Stomach (tissue), 19 donors: ENCODE measurements at places on chromosomes 2 and 18. TPM values are rescaled to one million over a fixed set of nuclear protein-coding genes. Genes with fewer than 3 reads are reported as not detected.

- H3K36me3 ChIP-seq = no peaks in the 10 kb centered on the region
- peaks cover 13% of the 10 kb centered on the region for H3K4me1 ChIP-seq
- no peak overlapping the region for H3K4me3 ChIP-seq
- no peaks in the 10 kb centered on the region for H3K27me3 ChIP-seq
- H3K27ac ChIP-seq = no peak overlapping the region
- DNase-seq = no peak
Observed at GRCh38 chr2:177622521-177622920, 229.9 kb downstream of the AGPS start.

CCDC148 gene
- total RNA-seq = 1.3 TPM

MC2R gene
- total RNA-seq = not detected

GRCh38 chr2:168571061-168571460, 115.0 kb downstream of the CERS6 start:
- H3K27ac ChIP-seq = peak overlapping the region; percentile 72
- no peaks in the 10 kb centered on the region for H3K36me3 ChIP-seq
- H3K27me3 ChIP-seq = no peaks in the 10 kb centered on the region
- H3K4me1 ChIP-seq = peaks cover 75% of the 10 kb centered on the region
- no peak for DNase-seq
- H3K4me3 ChIP-seq = no peak overlapping the region

DNA sequence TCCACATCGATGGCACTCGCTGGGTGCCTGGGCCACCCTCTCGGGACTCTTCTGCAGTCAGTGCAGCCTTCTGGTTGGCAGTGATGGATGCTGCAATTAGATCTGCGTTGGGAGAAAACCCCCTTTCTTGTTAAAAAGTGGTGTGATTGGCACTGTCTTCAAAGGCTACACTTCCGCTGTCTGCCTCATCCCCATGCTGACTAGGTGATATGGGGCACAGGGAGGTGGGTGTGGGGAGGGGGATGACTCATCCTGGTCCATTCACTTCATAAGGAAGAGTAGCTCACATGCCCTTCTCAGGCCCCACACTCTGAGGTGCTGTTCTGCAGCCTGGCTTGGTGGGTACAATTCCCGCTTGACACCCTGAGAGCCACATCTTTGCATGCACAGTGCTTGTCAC, 77.4 kb downstream of the THNSL2 start:
- no peaks in the 10 kb centered on the region for H3K27me3 ChIP-seq
- no peak overlapping the region for H3K4me3 ChIP-seq
- DNase-seq = no peak

DNA sequence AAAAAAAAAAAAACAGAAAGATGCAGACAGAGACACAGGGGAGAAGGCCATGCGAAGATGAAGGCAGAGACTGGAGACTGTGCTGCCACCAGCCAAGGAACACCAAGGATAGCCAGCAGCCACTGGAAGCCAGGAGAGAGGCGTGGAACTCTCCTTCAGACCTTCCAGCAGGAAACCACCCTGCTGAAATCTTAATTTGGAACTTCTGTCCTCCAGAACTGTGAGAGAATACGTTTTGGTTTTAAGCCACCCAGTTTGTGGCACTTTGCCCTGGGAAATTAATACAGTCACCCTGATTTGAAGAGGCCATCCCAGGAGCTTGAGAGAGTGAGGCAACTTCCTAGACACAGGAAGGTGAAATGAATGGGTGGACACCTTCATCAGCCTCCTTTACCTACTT, 93.7 kb downstream of the IRS1 start:
- H3K27ac ChIP-seq = no peak overlapping the region
- no peaks in the 10 kb centered on the region for H3K27me3 ChIP-seq
- H3K36me3 ChIP-seq = no peaks in the 10 kb centered on the region
- no peaks in the 10 kb centered on the region for H3K4me1 ChIP-seq
- no peak overlapping the region for H3K4me3 ChIP-seq

C2orf72 gene
- 8.1 TPM for total RNA-seq

DNA sequence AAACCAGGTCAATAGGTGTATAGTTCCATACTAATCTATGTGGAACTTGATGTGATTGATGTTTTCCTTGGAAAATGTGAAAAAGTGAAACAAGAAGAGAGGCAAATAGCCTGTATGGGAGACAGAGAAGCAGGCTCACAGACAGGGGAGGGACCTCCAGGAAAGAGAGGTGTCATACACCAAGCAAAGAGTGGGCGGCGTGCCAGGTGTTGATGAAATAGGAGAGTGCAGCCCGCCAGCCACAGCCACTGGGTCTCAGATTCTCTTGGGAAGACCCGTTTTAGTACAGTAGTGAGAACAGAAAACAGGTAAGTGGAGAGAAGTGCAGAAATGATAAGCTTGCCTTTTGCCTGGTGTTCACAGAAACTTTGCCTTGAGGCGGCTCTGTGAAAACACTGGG, 301.9 kb downstream of the ZNF407 start:
- no peaks in the 10 kb centered on the region for H3K27me3 ChIP-seq
- no peak overlapping the region for H3K27ac ChIP-seq
- no peaks in the 10 kb centered on the region for H3K4me1 ChIP-seq
- DNase-seq = peak; percentile 40
- no peak overlapping the region for H3K4me3 ChIP-seq
- H3K36me3 ChIP-seq = no peaks in the 10 kb centered on the region
